Urinary bladder (tissue), 4 donors: ENCODE measurements at places on chromosomes 4 and X. TPM values are rescaled to one million over a fixed set of nuclear protein-coding genes. Genes with fewer than 3 reads are reported as not detected.

DNA sequence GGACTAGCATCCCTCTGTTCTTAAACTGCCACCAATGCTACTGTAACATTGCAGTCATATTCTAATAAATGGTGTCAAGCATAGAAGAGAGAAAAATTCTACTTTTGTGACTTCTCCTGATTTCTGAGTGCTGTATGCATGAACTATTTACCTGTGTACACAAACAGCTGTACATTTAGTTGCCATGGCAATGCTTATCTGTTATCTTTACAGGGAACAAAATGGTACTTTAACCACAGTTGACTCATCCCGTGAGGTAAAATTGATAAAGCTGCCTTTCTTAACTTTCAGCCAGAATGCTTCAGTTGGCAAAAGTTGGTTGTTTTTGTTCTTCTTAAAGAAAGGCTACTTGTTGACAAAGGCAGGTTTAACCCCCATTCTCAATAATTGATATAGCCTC, 587.5 kb upstream of the MAGEB2 start:
- DNase-seq: peak; percentile 0

DNA sequence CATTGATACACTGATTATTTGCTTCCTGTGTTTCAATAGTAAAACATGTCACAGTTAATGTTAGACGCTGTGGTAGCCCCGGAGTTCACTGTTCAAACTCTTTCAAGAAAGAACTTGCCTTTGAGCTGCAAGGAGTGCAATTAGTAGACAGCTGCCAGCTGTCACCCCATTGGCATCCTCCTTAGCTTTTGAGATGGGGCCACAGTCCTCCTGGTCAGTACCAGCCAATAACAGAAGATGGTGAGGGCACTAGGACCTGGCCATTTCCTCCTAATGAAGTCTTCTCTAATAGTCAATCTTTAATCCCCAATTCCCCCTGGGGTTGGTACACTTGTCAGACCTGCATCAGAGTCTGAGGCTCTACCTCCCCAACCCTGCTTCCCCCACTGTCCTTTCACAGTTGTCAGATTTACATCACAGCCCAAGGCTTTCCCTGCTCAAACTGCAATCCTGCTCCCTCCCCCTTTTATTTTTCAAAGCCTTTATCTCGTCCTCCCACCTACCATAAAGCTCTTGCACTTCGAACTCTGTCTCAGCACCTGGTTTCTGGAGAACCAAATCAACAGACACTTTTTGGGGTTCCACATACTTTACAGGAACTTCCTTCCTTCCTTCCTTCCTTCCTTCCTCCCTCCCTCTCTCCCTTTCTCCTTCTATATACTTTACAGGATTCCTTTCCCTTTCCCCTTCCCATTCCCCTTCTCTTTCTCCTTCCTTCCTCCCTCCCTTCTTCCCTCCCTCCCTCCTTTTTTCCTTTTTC, 182.0 kb downstream of the RASL11B start:
- no peak for DNase-seq

DNA sequence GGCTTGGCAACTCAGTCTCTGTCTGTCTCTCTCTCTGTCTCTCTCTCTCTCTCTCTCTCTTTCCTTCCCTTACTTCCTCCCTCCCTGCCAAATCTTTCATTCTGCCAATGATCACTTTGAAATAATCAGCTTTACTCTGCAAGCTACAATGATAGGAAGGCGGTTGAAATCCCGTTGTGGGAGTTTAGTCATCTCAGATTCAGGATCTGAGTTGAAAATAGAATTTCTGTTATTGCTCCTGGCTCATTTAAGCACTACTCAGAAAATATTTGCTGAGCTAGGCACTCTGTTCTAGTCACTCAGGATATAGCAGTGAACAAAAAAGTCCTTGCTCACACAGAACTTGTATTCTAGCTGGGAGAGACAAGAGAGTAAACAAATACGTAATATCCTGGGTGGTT, 56.3 kb upstream of the DCTD start:
- DNase-seq: no peak

GRCh38 chr4:183369073-183369472, 46.8 kb upstream of the CLDN24 start:
- no peak for DNase-seq

DNA sequence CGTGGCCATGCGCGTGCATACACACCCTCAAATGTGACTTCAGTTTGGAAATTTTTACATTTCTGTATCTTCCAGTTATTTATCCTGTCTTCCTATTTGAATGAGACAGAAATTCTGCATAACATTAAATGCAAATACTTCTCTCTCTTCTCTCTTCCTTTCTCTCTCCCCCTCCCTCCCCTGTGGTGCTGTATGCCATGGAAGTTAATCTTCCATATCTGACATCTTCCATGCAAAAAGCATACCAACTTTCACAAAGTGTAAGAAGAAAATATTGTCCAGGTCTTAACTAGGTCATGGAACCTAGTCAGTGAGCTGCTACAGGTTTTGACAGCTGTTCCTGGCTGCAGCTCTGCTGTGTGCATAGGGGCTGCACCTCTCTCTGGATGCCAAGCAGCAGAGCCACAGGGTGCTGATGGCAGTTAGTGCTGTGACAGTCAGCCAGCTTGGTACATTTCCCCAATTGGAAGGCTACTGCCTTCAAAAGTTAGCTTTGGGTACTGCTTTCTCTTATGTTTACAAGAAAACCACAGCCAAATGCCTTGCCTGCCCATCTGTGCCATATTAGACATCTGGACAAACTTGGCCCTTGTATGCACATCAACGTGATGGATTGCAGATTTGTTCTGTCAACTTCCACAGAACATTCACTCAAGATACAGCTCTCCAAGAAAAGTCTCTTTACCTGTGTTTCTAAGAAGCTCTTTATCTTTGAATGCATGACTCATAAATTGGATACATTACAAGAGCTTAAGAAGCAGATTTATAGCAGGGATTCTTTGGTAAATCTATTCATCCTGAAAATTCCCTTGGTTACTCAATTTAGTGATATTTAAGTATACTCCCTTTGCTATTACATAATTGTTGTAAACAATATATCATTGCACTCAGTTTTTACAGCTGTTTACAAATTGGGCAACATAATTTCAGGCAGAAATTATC, 623.8 kb downstream of the EPHA5 start:
- DNase-seq: no peak

Gene MAGEA4
- not detected for total RNA-seq

- DNase-seq: no peak
Measured at GRCh38 chr4:5930456-5930855, 37.6 kb upstream of the CRMP1 start.

Gene CXCL11
- 0.85 TPM for total RNA-seq

DNA sequence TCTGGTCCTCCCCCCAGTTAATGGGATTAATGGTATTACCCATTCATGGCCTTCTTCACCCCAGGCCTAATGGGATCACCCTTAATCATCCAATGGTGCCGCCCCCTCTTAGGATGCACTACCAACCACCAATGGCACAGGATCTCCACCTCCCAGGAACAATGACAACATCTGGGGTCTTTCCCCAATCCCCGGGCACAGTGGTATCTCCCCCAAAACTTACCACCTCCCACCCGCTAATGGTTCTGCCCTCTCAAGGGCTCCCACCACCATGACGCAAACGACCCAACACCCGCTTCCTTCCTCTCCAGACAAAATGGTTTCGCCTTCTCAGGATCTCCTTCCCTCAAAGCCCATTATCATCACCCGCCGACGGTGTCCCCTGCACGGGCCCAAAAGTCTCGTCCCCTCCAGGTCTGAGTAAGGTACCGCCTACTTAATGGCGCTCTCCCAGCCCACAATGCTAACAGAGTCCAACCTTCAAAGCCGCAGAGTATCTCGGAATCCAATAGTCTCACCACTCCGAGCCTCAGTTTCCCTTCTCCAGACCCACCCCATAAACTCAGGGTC, 458 bp downstream of the GRIPAP1 start:
- DNase-seq: peak; percentile 0

- DNase-seq: no peak
Measured at GRCh38 chr4:108003982-108004515, 14.4 kb downstream of the HADH start.

- peak; percentile 47 for DNase-seq
Measured at GRCh38 chr4:32073542-32073941, 1353.4 kb downstream of the PCDH7 start.

Gene CRMP1
- total RNA-seq: 15.8 TPM

- no peak for DNase-seq
Measured at GRCh38 chr4:48739560-48740019, 40.5 kb downstream of the FRYL start.

Gene NAT8L
- 0.16 TPM for total RNA-seq

DNA sequence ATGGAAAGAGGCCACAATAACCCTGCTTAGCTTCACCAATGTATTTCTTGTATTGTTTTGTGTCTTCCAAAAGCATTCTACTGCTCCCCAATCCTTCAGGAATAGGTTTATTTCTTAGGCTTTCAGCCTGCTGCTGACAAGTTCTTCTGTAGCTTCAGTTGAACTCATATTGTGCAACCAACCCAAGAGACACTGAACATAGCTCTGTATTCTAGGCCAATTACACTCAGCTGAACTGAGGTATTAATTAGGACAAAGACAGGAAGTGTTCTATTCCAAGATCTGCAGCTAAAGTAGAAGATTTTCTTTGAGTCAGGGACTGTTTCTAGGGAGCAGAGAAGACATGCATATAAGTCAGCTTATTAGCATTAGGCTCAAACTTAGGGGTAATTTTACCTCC, 151.8 kb downstream of the LHFPL1 start:
- no peak for DNase-seq

Gene GAGE12E
- total RNA-seq: not detected

- DNase-seq: no peak
Measured at GRCh38 chrX:129695937-129696336, 41.2 kb upstream of the APLN start.

Gene NUDT11
- 11.4 TPM for total RNA-seq

- DNase-seq: no peak
Measured at GRCh38 chr4:76179398-76180318, 31.5 kb upstream of the NUP54 start.
